Activated CD4-positive, alpha-beta T cell treated with anti-CD3 and anti-CD28 coated beads for 4 hours (primary cell): ENCODE measurements at places on chromosomes 7 and 10.

GRCh38 chr10:70804421-70804808, 11.3 kb upstream of the SGPL1 start:
- DNase-seq, result no peak

DNA sequence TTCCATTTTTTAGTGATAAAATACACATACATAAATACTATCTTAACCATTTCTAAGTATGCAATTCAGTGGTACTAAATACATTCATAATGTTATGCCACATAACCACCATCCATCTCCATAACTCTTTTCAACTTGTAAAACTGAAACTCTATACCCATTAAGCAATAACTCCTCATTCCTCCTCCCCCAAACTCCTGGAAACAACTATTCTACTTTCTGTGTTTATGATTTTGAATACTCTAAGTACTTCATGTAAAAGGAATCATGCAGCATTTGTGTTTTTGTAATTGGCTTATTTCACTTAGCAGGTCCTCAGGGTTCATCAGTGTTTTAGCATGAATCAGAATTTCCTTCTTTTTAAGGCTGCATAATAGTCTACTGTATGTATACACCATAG, 131.8 kb downstream of the TES start:
- DNase-seq, result no peak

DNA sequence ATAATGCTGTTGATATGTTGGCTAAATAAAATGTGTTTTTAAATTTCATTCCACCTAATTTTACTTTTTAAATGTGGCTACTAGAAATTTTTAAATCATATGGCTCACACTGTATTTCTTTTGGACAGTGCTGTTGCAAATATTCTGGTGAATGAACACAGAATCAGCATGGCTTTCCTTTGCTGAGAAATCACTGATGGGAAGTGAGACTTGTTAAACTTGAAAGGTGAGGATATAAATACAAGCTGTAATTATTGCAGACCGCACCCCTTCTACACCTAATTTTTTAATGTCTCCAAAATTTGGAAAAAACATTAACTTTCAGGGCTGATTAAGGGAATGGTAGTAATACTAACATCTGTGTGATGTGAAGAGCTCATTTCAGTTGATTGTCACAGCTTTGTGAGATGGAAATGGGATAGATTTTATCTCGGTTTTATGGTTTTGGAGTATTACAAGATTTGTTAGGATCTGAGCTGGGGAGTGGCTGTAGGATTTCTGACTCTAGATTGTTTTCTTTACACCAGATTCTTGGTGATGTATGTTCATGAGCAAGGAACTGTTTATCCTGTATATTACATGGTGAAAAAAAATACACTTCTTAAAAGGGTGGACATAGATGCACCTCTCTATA, 1.3 kb downstream of the MIOS start:
- no peak for DNase-seq

GRCh38 chr10:129307141-129307540, 159.9 kb upstream of the MGMT start:
- no peak for DNase-seq

DNA sequence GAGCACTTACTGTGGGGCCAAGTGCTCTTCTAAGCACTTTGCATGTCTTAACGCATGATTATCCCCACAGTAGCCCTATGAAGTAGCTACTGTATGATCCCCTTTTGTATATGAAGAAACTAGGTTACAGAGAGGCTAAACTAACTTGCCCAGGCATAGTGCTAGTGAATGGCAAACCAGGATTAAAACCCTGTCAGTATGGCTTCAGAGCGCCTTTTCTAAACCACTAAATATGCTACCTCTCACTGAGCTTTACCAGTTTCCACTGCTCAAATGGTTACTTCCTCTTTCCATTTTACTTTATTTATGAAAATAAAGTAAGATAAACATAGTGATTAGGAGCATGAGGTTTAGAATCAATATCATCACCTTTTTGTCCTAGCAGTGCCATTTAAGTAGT, 73.6 kb downstream of the PODXL start:
- DNase-seq, result no peak

DNA sequence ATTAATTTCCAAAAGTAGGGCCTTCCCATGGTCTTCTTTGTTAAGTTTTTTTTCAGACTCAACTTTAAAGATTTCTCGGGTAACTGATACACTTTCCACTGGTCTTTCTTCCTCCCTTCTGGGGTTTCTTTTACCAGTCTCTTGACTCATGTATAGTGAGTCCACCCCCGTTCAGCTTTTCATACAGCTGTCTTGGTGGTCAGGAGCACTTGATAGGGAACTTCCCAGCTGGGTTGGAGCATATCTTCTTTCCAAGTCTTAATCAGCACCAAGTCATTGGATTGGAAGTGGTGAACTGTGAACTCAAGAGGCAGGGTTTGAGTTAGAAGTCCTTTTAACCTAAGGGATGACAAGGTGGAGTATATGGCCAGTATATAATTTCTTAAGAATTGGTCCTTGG, 29.2 kb upstream of the ELOVL3 start:
- DNase-seq, result no peak

DNA sequence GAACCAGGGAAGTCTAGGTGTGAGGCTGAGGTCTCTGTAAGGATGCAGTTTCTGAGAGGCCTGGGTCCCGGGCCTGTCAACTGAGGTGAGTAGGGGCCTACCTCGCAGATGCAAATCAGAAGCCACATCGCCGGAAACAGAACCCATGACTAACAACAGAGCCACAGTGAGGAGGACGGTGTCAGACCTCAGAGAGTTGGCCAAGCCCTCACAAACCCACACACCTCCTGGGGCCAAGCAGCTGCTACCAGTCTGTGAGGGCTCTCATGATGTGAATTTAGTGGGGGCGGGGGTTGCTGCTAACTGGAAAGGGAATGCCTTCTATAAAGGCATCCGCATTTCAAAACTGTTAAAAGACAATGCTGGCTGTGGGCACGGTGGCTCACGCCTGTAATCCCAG, 103.0 kb downstream of the COBL start:
- no peak for DNase-seq

DNA sequence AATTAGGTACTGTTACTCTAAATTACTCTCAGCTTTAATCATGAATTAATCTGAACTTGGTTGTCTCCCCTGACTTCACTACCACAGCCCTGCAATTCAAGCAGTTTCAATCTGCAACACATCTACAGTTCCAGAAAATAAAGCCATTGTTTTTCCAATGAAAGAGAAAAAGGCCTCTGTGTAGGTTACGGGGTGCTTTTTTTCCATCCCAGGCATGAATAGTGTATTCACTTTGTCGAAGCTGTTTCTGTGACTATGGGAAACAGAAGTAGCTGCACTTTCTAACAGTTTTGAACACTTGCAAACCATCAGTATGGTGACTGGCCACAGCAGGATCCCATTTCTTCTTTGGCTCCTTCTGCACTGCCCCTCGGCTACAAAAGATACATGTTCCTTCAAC, 460.2 kb downstream of the GRM8 start:
- DNase-seq, result no peak

DNA sequence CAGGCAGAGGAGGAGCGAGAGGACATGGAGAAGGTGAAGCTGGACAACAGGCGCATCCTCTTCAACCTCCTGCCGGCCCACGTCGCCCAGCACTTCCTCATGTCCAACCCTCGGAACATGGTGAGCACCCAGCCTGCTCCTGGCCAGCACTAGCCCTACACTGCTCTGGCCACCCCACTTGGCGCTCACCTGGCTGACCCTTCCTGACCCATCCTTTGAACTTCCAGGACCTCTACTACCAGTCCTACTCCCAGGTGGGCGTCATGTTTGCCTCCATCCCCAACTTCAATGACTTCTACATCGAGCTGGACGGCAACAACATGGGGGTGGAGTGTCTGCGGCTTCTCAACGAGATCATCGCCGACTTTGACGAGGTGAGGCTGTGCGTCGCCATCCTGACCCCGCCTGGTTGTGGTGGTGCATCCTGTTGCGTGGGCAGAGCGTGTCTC, 129.2 kb downstream of the ADCY1 start:
- DNase-seq, result no peak

DNA sequence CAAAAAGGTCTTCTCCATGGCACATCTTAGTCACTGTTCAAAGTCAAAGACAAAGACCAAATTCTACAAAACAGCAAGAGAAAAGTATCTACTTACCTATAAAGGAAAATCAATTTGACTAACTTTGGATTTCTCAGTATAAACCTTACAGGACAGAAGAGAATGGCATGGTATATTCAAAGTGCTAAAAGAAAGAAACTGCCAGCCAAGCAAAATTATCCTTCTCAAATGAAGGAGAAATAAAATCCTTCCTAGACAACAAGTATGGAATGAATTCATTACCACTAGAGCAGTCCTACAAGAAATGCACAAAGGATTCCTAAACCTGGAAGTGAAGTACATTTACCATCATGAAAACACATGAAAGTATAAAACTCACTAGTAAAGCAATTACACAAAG, 235.5 kb downstream of the STK31 start:
- no peak for DNase-seq

DNA sequence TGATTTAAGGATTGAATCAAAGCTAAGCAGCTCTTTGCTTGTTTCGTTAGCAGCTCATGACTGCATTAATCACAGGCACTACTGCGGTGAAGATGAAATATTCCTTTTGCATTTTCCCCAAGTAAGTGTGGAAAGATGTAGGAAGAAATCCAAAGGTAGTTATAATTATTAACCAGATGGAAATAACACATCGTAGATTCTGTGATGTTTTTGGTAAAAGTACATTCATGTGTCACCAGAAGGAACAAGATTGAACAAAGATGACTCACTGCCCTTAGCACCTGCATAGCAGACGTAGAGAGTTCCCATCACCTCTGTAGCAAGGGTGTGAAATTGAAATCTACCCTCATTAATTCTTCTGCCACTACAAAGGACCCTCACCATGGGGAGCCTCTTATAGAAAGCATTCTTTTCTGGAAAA, 37.1 kb downstream of the SMURF1 start:
- no peak for DNase-seq

DNA sequence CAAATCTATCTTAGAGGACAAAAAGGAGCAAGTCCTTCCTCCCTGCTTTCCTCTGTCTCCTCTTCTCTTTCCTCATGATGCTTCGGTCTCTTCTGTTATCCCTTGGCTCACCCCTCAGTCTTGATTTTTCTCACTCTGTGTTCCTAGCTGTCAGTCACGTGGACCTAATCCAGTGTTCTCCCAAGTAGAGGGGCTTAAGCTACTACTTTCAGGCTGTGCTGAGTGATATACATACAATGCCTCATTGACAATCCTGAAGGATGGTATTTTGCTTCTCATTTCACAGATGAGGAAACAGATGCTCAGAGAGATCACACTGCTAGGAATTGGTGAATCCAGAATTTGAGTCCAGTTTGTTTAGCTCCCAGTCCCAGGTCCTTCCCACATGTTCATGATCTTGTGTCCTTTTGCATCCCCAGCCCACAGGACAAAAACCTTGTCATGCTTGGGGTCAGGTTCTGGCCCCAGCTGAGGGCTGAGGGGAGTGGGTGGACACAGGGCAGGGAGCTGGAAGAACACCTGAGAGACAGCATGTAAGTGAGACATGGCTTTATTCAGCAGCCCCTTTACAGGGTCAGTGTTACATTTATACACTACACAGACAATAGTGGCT, 50.5 kb upstream of the KMT2E start:
- DNase-seq, result no peak

- DNase-seq, result no peak
Observed at GRCh38 chr10:354901-355617, 219.8 kb downstream of the ZMYND11 start.

DNA sequence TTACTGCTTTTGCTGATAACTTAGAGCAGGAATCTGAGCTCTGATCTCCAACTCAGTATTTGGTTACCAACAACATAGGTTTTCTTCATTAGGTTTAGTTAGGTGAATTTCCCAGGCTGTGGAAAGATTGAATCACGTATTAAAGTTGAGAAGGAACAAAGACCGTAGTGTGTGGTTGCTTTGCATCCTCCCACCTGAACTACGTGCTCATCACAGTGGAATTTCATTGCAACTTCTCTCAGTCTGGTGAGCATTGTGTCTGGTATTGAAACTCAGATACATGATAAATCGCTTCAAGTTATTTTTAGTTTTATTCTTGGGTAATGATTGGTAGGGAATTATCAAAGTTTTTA, 139.4 kb upstream of the AKR1E2 start:
- peak; percentile 7 for DNase-seq

GRCh38 chr10:74297389-74298080, 146.5 kb downstream of the ADK start:
- DNase-seq, result no peak

DNA sequence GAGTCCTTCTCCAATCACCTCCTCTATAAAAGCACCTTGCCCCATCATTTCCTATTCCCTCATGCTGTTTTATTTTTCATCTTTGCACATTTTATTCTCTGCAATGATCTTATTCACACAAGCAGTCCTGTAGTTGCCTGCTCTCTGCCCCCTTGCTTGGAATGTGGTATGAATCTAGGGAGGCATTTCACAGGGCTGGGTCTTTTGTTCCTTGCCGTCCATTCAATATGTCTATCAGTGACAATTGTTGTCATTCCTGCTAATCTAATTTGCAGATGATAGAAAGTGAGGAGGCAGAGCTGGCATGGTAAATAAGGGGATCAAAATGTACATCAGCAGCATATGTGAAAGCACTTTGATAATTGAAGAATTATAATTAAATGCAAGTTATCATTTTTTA, 246.2 kb upstream of the C7orf33 start:
- DNase-seq, result no peak

GRCh38 chr7:70052691-70053090, 454.4 kb downstream of the AUTS2 start:
- DNase-seq, result no peak

DNA sequence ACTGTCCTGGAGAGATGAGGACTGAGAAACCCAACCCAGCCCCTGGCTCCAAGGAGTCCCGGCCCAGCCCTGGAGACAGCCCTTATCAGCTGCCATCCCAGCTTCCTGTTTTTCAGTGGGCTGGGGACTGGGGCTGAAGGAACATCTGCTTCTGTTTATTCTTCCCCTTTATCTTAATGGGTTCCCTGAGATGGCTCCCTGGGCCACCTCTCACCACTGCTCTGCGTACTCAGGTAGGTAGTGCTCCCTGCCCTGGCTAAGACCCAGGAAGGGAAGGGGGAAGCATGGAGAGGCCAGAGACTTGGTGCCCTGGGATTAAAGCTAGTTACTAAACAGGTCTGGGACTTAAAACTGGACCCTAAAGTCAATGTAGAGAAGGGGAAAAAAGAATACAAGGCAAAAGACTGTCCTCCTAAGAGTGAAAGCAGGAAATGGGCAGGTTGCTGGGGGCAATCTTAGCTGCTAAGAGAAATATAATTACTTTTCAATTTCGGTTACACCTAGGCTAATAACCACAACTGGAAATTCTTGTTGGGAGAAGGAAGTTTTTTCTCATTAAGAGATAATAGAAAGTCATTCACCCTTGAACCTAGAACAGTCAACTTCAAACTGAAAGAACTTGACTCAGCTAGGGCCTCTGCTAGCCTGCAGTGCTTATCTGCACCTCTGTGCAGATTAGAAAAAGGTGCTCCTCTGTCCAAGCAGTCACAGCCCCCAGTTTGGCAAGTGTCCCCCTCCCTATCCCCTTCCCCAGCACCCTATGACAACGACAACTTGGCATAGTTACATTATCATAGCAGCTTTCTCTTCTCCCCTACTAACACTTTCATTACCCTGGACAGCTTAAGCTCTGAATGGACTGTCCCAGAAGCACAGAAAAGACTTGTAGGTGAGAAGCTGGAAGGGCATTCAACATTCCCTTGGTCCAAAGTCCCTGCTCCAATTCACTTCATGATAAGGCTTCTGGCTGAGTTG, 65.6 kb upstream of the KDM7A start:
- no peak for DNase-seq

- peak; percentile 23 for DNase-seq
Observed at GRCh38 chr10:11218395-11218794, 200.7 kb downstream of the CELF2 start.
